ENCODE measurements at places on chromosomes 3 and 15. TPM values are rescaled to one million over a fixed set of nuclear protein-coding genes. Genes with fewer than 3 reads are reported as not detected.

Gene SCAMP5
- 0.43 TPM for total RNA-seq

Gene DUOX2
- not detected for total RNA-seq

Gene POPDC2
- 1.3 TPM for total RNA-seq

Gene HRH1
- 26.8 TPM for total RNA-seq

Gene GATA2
- 26.7 TPM for total RNA-seq

Gene POLQ
- total RNA-seq = 6.4 TPM

Gene SNRPN
- 109 TPM for total RNA-seq
